Suprapubic skin (tissue), 4 donors: ENCODE measurements at places on chromosomes 7 and 10. TPM values are rescaled to one million over a fixed set of nuclear protein-coding genes. Genes with fewer than 3 reads are reported as not detected.

DNA sequence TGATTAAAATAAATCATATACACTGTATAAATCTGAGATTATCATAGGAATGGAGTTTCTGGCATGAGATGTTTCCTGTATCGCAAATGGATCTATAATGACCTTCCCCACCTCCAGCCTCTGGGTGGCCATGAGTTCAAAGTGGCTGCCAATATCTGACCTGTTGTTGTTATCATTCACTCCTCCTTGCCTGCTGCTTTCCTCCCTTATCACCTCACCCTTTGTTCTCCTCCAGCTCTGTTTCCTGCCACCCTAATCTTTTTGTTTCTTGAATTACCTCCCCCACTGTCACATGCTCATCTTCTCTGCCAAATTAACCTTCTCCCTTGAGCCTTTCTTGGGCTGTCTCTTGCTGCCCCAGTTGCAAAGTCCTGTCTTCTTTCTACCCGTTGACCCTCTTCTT is 12.0 kb downstream of the SCD start:
- peaks cover 4% of the 10 kb centered on the region for H3K36me3 ChIP-seq
- DNase-seq = no peak
- no peak overlapping the region for H3K27ac ChIP-seq
- no peaks in the 10 kb centered on the region for H3K27me3 ChIP-seq
- H3K4me3 ChIP-seq = no peak overlapping the region
- peaks cover 4% of the 10 kb centered on the region for H3K4me1 ChIP-seq

DNA sequence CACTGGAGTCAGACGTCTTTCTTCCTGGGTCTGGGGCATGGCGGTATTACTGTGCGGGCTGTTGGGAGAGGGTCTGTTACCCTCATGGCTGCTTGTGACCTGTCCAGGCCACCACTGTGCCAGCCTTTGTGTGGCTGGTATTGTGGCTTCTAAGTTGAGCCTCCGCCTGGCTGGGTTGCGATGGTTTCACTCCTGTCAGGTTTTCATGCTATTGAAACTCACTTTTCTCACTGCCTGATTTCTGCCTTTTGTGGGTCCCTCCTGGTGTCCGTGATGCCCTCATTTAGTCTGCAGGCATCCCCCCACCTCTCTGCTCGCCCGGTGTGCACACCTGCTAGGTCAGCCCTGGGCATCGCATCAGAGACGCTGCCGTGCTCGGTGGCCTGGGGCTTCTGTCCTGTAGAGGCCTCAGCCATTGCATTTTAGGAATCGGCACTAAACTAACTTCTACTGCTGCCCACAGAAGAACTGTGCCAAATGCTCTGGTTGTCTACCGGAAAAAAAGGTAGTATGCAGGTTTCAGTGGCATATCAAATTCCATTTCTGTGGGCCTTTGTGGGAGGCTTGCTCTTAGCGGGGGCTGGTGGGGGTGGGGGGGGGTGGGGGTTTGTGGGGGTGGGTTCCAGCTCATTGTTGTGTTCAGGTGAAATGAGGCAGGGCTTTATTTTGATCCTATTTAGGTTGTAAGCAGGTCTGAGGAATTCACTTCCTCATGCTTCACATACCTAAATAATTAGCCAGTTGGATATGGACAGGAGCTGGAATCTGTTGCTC is 64.3 kb downstream of the MGMT start:
- H3K27ac ChIP-seq = no peak overlapping the region
- DNase-seq = no peak
- no peaks in the 10 kb centered on the region for H3K27me3 ChIP-seq
- H3K36me3 ChIP-seq = peaks cover 3% of the 10 kb centered on the region

DNA sequence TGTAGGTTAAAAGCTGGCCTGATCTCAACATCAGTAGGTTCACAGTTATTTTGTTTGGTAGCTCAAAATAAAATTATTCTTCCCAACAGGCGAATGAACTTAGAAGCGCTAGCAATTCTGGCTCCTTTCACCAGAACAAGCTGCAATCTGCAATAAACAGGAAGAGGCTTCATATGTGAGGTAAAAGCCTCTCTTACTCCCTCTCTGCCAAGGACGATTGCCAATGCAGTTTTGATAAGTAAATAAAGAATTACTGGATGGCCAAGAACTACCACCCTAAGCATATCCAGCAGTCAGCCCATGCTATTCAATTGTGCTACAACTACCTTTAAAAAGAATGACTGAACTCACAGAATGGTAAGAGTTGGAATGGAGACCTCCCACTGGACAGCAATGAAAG is 150.0 kb upstream of the LAMB4 start:
- no peaks in the 10 kb centered on the region for H3K4me1 ChIP-seq
- no peaks in the 10 kb centered on the region for H3K27me3 ChIP-seq
- no peak overlapping the region for H3K27ac ChIP-seq
- H3K4me3 ChIP-seq = no peak overlapping the region
- DNase-seq = no peak
- no peaks in the 10 kb centered on the region for H3K36me3 ChIP-seq

- peak; percentile 36 for DNase-seq
- no peak overlapping the region for H3K27ac ChIP-seq
- no peaks in the 10 kb centered on the region for H3K27me3 ChIP-seq
- H3K4me3 ChIP-seq = no peak overlapping the region
- H3K4me1 ChIP-seq = no peaks in the 10 kb centered on the region
Measured at GRCh38 chr7:5213286-5213645, 23.2 kb downstream of the WIPI2 start.

GRCh38 chr10:79406683-79407422 is 38.6 kb downstream of the ZCCHC24 start:
- H3K4me1 ChIP-seq = peaks cover 57% of the 10 kb centered on the region
- peak overlapping the region; percentile 28 for H3K27ac ChIP-seq
- H3K4me3 ChIP-seq = no peak overlapping the region
- H3K27me3 ChIP-seq = no peaks in the 10 kb centered on the region
- DNase-seq = peak; percentile 73
- no peaks in the 10 kb centered on the region for H3K36me3 ChIP-seq

The KCND2 gene
- not detected for total RNA-seq

The CABCOCO1 gene
- not detected for total RNA-seq

The LRIT1 gene
- not detected for total RNA-seq

The TRA2A gene
- total RNA-seq = 36.3 TPM

The ATP6V0A4 gene
- total RNA-seq = 37.2 TPM
